ENCODE measurements at places on chromosomes 13 and 19.

DNA sequence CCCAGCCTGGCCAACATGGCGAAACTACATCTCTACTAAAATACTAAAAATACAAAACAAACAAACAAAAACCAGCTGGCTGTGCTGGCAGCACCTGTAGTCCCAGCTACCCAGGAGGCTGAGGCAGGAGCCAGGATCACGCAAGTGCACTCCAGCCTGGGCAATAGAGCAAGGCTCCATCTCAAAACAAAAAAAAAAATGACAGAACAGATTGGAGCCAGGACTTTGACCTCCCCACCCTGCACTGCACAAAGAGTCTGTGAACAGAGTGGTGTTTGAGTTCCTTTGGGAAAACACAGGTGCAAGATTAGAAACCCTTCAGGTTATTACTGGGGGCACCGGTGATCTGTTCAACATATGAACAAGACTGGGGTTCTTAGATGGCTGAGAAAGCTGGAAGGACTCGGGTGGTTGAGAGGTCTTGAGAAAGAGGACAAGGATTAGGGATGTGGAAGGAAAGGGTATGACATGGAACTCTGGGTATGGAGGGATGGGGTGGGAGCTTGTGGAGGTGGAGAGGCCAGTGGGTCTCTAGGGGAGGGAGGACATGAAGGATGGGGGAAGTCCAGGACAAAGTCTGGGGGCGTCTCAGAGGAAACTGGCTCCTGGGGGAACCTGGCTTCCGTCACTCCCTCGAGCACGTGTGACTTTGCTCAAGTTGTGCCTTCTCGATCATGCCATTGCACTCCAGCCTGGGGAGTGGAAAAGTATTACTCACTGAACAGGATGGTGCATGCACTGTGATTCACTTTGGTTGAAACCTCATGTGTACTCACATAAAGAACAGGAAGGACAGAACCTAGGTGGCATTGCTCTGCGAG lies 25.9 kb downstream of the RCN3 start:
- no peak for DNase-seq

DNA sequence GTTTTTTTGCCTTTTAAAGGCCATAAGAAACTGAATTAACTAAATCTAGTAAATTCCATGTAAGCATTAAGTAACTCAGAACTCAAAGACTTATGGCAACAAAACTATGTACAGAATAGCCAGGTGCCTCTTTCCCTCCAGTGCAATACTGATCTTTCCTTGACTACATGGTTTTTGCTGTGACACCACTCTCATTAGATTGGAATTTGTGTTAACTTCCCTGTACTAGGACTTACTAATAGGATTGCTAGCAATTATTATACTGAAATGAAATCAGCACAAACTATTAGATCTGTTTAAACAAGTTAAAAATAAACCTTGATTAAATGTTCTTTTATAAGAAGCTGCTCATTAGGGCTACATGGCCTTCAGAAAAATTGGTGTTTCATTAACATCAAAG lies 96.3 kb downstream of the DACH1 start:
- DNase-seq: no peak

- peak; percentile 66 for DNase-seq
Measured at GRCh38 chr19:6108721-6109633, 1.3 kb downstream of the RFX2 start.

- no peak for DNase-seq
Measured at GRCh38 chr19:1857648-1858326, 5.6 kb downstream of the KLF16 start.

- DNase-seq: peak; percentile 77
Measured at GRCh38 chr13:30607908-30608307, 9.8 kb upstream of the USPL1 start.

All from CD4-positive, alpha-beta T cell treated with Interferon gamma for 1 hour (primary cell).